ENCODE measurements at places on chromosomes 16 and 17.

DNA sequence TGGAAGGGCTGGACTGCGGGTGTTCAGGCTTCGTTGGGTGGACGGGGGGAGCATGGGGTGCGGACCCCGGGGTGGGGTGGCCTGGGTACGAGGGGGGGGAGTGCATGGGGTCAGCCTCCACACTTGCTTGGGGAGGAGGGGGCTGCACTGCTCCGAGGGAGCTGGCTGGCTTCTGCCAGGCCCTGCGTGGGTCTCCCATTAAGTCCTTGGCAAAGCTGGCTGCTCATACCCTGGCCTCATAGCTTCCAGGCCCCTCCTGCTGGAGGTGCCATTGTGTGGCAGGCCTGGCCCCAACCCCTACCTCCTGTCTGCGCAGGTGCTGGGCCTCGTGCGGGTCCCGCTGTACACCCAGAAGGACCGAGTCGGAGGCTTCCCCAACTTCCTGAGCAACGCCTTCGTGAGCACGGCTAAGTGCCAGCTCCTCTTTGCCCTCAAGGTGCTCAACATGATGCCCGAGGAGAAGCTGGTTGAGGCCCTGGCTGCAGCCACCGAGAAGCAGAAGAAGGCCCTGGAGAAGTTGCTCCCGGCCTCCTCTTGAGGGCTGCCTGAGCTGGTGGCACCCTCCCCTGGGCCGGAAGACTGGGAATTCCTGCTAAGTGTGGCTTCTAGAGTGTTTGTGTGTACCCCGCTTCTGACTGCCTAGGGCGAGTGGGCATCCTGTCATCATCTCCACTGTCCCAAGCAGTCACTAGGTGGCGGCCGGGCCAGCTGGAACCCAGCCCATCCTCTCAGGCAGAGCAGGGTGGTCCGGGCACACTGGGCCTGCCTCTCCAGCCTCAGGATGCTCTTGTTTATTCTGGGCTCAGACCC, 1.5 kb downstream of the NUDT16L1 start:
- peak; percentile 52 for DNase-seq

DNA sequence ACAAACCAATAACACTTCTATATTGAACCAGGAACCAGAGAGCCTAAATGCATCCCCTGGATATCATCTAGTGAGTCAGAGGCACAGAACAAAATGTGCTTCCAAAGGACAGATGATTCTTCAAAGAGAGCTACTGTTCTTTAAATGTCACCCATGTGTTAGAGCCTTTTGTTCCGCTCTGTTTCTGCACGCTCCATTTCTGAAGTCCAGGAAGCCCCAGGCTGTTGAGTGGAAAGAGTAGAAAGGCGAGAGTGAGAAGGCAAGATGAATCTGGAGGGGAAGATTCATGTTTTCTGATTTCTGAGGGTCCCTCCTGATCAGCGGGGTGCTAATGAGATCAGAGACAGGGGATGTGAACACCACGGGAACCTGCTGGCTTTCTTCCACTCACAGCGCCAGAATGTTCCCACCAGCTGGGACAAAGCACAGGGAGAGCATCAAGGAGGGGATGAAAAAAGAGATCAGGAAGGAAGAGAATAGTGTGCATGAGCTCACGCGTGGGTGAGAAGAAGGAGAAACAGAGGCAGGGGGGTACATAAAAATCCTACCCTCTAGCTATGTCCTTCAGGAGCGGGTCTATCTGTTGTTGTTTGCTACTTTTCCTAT, 559.9 kb upstream of the HSBP1 start:
- no peak for DNase-seq

DNA sequence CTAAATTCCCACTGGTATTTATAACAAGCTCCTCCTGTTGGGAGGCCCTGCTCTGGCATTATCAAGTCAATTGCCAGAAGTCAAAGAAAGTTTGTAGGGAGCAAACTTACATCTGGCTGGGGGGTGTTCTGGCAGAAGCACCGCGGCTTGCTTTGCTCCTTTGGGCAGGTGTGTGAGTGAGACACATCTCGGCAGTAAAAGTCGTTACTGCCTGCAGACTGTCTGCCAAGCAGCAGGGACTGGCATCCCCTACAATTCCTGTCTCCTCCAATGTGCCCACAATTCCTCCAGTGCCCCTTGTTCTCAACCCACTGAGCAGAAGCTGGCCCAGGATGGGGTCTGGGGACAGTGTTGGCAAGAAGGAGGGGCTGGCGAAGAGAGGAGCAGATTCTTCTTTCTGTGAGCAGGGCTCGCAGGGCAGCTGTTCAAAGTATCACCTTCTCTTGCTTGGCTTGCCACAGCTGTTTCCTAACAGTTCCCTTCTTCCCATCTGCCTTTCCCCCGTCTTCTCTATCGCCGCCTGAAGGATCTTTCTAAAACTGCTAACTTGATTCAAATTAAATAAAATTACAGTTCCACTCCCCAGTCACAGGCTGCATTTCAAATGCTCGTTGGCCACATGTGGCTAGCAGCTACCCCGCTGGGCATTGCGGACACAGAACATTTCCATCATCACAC, 30.2 kb downstream of the SPACA3 start:
- no peak for DNase-seq

DNA sequence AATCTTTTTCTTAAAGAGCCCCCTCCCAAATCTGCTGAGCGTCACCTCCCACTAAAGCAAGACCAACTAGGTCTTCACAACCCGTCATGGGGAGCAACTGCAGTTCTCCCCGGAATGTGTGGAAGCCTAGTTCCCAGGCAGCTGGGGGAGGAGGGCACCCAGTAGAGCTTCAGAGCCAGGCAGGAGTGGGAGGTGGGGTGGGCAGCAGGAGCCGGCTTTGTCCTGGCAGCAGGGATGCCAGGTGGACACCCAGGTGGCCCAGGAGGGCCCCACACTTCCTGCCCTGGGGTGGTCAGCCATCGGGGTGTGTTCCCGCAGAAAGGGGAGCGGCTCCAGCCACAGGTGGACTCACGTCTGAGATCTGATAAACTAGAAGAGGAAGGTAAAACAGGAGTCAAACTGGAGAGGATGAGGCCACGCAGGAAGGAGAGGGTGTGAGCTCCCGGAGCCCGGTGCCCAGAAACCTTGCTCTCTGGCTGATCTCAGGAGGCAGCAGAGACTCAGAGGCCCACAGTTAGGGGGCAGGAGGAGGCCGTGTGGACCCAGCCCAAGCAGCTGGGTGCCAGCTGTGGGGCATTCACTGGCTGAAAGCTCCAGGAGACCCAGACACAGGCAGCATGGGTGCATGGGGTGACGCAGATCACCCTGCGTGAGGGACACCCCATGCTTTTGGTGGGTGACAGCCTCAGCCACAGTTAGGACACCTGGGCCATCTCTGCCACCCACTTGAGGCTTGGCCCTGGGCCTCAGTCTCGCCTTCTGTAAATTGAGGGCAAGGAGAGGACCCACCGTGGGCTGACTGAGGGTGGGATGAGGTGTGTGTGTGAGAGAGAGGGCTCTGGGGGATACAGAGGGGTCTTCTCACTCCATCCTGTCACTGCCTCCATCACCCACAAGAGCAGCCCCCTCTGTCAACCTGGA, 260.8 kb upstream of the TNRC6C start:
- no peak for DNase-seq

GRCh38 chr17:12731839-12732238, 57.5 kb upstream of the ARHGAP44 start:
- no peak for DNase-seq

DNA sequence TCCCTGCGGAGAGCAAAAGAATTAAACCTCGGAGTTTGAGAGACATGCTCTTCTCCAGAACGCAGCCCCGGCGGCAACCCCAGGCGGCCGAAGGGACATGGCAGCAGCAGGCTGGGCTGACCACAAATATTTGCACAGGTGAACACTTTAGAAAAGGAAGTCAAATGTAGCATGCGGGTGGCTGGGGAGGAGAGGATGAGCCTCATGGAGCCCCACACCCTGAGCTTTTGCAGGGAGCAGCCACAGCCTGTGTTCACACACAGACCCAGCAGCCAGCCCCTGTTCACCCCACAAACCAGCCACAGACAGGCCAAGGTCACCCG, 17.8 kb downstream of the HS3ST6 start:
- no peak for DNase-seq

GRCh38 chr16:65932350-65933072, 434.0 kb upstream of the CDH5 start:
- no peak for DNase-seq

- DNase-seq = no peak
These were observed 252.1 kb downstream of the PHKB start for GRCh38 chr16:47713225-47713595.

All from stimulated activated effector memory CD8-positive, alpha-beta T cell treated with anti-CD3 and anti-CD28 coated beads, Interleukin-12 subunit alpha, Interleukin-12 subunit beta, amount 100 ng/mL, for 72 hours (primary cell).